ENCODE measurements at places on chromosomes 4 and X.

DNA sequence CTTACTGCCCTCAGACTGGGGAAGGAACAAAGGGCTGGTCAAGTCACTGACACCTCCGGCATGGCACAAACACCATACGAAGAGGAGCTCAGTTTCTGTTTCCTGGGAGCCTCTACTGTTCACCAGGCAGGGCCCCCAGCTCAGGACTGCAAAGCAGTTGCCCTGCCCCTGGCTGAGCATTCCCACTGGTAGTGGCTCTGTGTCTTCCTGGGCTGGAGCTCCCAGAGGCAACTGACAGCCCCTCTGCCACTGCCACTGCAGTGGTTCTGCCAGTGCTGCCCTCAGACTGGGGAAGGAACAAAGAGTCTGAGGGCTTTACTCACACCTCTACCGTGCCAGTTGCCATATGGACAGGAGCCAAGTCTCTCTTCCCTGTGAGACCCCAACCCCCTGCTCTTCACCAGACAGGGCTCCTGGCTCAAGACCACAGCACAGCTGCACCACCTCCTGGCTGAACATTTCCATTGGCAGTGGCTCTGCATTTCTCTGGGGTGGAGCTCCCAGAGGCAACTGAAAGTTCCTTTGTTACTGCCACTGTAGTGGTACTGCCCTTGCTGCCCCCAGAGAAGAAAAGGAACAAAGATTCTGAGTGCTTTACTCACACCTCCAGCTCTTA is 67.9 kb downstream of the SMARCA5 start:
- DNase-seq = no peak

GRCh38 chr4:174177536-174177935 is 105.9 kb downstream of the FBXO8 start:
- DNase-seq = no peak

DNA sequence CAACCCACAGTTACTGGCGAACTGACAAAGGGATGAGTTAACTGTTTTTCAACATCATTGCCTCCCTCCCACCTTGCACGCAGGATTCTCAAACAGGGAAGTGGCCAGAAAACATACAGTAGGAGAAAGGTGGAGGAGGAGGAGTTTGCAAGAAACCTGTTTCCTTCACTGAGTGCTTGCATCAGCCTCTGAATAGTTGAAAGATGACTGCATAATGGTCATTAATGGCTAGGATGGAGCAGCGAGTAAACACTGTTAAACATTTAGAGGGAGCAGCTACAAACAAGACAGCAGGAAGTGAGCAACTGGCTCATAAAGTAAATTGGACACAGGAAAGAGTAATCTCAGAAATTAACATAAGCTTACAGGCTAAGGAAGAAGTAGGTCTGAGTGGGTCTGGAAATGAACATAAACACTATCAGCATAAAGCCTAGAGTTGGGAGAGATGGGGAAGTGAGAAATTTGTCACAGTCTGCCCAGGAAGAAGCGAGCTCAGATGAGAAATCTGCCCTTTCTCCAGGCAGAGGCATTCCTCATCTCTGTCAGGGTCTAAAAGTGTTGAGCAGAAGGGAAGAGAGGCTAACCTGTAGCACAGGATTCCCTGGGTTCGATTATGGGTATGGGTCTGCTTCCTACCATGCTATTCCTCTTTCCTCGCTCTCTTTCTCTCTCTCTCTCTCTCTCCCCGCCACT is 38.6 kb downstream of the TRPC5OS start:
- DNase-seq = no peak

DNA sequence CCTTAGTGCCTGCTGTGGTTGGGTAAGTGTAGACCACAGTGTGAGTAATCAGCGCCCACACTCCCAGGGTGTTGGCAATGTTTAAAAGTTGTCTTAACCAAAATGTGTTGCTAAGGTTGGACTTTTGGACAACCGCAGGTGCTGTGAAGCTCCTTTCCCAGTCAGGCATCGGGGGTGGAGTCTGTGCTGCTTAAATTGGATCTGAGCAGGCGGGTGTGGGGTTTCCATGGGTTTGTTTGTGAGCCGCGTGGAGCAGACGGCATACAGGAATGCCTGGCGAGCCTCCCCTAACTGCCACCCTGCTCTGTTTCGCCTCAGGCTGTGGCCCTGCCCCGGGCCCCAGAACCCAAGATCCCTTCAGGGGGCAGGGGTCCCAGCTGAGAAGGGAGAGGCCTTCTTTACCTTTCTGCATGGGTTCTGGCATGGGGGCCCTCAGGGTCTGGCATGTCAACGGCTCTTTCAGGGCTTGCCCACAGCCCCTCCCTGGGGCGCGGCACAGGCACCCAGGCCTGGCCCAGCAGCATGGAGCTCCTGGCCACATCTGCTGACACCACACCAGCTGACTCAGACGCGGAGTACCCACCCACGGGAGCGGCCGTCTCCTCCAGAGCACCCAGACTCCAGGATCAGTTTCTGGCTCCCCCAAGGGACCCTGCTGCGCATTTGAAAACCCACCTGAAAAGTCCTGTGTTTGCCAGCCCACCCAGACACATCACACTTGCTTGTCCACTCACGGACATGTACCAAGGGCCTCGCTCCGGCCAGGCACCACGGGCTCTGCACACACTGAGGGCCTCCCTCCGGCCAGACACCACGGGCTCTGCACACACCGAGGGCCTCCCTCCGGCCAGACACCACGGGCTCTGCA is 5.1 kb upstream of the SPON2 start:
- DNase-seq = no peak

DNA sequence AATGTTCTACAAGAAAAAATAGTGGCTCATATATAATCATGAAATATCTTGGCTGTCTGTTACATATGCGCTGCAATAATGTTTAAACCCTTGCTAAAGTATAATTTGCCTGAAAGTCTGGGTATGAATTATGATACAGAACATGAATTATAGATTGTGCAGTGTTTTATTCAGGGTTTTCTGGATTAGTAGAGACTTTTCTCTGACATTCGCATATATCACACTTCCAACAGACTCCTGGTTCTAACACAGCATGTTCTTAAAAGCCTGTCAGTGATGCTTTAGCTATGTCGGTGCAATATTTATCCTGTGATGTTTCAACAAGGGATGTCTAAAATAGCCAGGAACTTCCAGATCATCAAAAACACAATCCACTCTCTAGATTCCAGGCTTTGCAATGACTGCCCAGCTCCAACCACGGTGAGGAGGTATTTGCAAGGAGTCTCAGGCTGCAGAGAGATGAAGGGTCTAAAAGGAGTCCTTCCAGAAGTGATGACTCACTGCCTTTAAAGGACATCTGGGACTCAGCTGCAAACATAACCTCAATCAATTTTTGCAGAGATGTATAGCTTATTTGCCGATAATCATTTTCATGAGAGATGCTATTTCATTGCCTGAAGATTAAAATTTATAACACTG is 69.4 kb downstream of the RWDD4 start:
- no peak for DNase-seq

- DNase-seq = no peak
These were observed 105.7 kb upstream of the PRPS2 start for GRCh38 chrX:12685541-12685940.

DNA sequence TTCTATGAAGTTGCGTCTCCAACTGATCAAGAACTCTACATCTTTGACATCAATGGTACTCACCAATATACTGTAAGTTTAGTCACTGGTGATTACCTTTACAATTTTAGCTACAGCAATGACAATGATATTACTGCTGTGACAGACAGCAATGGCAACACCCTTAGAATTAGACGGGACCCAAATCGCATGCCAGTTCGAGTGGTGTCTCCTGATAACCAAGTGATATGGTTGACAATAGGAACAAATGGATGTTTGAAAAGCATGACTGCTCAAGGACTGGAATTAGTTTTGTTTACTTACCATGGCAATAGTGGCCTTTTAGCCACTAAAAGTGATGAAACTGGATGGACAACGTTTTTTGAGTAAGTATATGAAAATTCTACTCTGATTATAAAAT is 162.3 kb downstream of the DCTD start:
- no peak for DNase-seq
